ENCODE measurements at places on chromosomes 11 and 22. TPM values are rescaled to one million over a fixed set of nuclear protein-coding genes. Genes with fewer than 3 reads are reported as not detected.

DNA sequence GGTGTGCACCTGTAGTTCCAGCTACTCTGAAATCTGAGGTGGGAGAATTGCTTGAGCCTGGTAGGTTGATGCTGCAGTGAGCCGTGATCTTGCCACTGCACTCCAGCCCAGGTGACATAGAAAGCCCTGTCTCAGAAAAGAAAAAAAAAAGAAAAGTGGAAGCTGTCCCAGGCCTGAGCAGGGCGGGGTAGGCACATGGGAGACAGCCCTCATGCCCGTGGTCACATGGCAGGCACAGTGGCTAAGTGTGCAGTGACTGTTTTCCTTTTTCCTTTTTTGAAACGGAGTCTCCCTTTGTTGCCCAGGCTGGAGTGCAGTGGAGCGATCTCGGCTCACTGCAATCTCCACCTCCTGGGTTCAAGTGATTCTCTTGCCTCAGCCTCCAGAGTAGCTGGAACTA is 7.8 kb downstream of the OTUB1 start:
- DNase-seq = no peak

GRCh38 chr11:100550912-100551632 is 136.0 kb upstream of the ARHGAP42 start:
- no peak for DNase-seq

- no peak for DNase-seq
These were observed 19.3 kb upstream of the TMEM9B start for GRCh38 chr11:8983552-8983951.

- no peak for DNase-seq
These were observed 263.0 kb downstream of the OPCML start for GRCh38 chr11:133269267-133269666.

- DNase-seq = no peak
These were observed 43.0 kb upstream of the ZBED5 start for GRCh38 chr11:10900681-10901415.

GRCh38 chr22:30252411-30253204 is 6.0 kb upstream of the LIF start:
- DNase-seq = no peak

DNA sequence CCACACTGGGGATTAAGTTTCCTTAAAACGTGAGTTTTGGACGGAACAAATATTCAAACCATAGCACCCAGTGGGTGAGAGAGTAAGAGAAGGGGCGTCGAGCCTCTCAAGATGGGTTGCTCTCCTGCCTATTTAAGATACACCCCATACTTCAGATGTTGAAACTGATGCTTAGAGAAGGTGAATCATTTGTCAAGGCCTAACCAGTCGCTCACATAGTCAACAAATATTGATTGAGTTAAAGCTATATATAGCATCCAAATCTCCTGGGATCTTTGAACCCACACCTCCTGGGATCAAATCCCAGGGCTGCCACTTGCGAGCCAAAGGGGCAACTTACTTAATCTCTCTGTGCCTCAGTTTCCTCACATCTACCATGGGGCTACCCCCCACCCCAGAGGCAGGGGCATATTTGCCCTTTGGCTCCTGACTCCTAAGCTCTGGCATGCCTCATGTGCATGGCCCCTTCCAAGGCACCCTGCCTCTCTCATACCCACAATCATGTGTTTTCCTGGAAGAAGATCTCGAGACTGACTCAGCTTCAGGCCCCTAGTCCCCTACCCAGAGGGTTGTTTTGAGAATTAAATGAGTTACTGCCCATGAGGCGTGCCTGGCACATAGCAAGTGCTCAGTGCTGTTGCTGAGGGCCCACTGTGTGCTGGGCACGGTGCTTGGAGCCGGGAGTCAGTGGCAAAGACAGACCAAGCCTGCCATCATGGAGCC is 19.0 kb upstream of the PDGFB start:
- DNase-seq = no peak

DNA sequence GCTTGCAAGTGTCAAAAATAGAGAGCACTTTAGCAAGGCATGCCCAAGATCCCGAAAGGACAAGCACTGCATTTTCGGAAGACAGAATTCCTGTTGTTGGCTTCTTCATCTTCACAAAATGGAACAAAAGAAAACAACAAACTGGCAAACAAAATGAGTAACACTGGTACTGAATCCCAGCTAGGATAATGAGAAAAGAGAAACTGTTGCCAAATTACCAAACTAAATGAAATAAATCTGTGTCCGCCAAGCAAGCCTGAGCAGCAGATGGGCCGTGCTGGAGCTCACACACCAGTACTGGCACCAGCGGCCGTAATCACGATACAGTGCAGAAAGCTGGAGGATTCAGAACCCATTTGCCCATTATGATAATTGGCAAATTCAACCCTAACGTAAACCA is 30.6 kb downstream of the TUB start:
- no peak for DNase-seq

GRCh38 chr11:131300439-131300717 is 70.0 kb upstream of the NTM start:
- DNase-seq = no peak

The ARHGAP8 gene
- 38.8 TPM for total RNA-seq

The KIF18A gene
- 9.1 TPM for total RNA-seq

The ZNF280B gene
- 0.70 TPM for total RNA-seq

The SLC17A6 gene
- total RNA-seq = not detected

The MUC2 gene
- total RNA-seq = 817 TPM

The MMP13 gene
- total RNA-seq = not detected

The CCDC81 gene
- total RNA-seq = 22.3 TPM

Data from Peyer's patch (tissue), 4 donors.